ENCODE measurements at places on chromosomes 5 and 9.

GRCh38 chr5:91277093-91277626, 106.0 kb downstream of the ARRDC3 start:
- no peak for DNase-seq

- no peak for DNase-seq
Measured at GRCh38 chr5:55523293-55523692, 11.5 kb downstream of the PLPP1 start.

DNA sequence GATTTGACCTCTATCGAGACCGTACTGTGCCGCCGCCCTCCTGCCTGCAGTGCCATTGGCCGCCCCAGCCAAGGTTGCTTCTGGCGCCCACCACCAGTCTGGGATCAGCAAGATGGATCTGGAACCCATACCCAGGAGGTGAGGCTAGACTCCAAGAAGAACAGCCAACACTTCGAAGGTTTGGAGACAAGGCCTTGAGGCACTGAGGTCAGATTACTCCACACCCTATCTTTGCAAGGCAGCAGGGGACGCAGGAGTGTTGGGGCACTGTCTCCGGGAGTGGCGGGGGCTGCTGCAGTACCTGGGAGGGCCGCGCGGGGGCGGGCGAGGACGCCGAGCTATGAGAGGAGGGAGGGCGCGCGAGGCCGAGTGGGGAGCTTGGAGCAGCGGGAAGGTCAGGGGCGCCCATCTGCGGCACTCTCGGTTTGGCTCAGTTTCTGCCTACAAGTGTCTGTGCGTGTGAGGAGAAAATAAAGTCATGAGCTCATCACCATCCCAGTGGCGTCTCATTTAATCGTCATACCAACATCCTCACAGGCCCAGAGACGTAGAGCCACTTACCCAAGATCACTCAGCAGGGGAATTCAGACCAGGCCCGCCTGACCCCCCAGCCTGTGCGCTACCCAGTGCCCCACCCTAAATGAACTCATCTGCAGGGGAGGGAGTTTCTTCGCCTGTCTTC, 20.5 kb upstream of the PSD2 start:
- DNase-seq, result peak; percentile 82

DNA sequence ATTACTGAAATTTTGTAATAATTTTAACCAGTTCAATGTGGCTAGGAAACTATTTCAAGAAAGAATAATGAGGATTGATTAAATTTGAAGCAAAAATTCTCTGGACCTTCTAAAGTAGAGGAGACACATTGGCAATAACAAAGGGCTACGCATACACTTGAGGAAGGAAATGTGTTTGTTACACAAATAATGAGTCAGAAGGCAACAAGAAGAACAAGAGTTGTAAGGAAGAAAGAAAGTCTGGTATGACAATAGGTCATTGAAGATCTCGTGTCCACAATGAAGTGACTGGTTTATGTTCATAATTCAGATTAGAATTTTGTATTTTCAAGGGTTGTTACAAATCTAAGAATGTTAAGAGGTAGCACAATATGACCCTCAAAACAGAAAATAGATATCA, 25.8 kb downstream of the ST8SIA4 start:
- no peak for DNase-seq

DNA sequence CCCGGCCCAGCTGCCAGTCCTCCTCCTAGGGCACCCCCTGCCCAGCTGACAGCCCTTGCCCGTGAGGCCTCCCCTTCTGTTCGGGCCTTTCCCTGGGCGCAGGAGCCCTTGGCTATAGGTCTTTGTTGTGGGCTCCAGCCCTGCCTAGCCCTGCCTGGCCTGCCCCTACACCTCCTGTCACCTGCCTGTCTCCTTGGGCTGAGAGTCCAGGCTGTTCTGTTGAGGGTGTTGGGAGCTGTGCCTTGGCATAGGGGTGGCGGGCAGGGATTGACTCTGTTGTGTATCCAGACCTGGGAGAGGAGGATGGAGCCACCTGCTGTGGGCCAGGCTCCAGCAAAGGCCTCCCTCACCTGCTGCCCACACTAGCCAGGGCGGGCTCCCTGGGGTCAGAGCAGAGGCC, 11.6 kb downstream of the FCN2 start:
- DNase-seq, result no peak

DNA sequence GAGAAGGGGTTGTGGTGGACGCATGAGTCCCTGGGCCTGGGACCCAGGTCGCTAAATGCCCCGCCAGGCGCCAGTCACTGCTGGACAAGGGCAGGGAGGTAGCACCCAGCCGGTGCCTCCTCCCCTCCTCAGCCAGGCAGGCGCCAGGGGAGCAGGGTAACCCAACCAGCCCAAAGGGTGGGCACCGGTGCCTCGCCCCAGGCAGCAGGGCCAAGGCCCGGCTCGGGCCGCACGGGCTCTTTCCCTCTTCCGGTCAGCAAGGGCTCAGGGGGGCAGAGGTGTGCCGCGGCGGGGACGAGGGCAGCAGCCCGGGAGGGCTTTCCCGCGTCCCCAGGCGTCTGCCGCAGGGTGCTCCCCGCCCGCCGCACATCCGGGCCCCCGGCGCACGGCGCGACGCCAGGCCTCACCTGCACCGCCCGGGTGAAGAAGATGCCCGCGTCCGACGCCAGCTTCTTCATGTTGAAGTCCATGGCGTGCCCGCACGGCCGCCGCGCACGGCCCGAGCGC, 393 bp downstream of the SH3GLB2 start:
- no peak for DNase-seq

GRCh38 chr9:129209109-129209508, 31.0 kb upstream of the IER5L start:
- DNase-seq, result no peak

DNA sequence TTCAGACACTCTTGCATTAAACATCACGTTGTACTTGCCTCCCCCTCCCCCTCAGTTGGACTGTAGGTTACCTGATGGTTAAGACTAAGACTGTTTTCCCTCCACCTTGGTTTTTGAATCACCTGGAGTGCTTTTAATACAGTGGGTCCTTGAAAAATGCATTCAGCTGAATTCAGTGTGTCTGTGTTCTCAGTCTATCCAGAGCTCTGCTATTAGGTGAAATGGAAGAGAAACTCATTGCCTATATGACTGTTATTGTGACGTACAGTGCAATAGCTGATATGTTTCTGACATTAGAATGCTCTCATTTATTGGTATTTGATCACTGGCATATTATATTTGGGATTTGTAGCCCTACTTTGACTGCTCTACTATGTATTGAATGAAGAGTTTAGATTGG, 108.5 kb downstream of the F2RL2 start:
- no peak for DNase-seq

- DNase-seq, result no peak
Measured at GRCh38 chr9:129834489-129835127, 467 bp downstream of the C9orf78 start.

- no peak for DNase-seq
Measured at GRCh38 chr5:127934791-127935256, 148.7 kb upstream of the SLC12A2 start.
